Cardiac ventricle fibroblast (primary cell): ENCODE measurements at places on chromosomes 7 and 10. TPM values are rescaled to one million over a fixed set of nuclear protein-coding genes. Genes with fewer than 3 reads are reported as not detected.

Gene TMEM176A
- 0.31 and 0.54 TPM in 2 replicates for total RNA-seq

Gene MYL10
- not detected in 2 replicates for total RNA-seq

Gene OR2A1
- total RNA-seq, result 0.05 TPM in 1 of 2 replicates, not detected in the other

Gene KLLN
- 1.3 and 1.8 TPM in 2 replicates for total RNA-seq

Gene CTAGE8
- total RNA-seq, result 0.10 TPM in 1 of 2 replicates, not detected in the other

Gene CREB5
- total RNA-seq, result 0.81 and 1.7 TPM in 2 replicates

Gene CYP2E1
- total RNA-seq, result 0.64 and 2.2 TPM in 2 replicates

Gene TRIM50
- total RNA-seq, result not detected in 2 replicates

Gene DENND2A
- total RNA-seq, result 3.2 and 3.7 TPM in 2 replicates

Gene ADIRF
- 13.2 and 14.4 TPM in 2 replicates for total RNA-seq

Gene CTNNA3
- total RNA-seq, result not detected in 2 replicates

Gene CXCL12
- 399 and 440 TPM in 2 replicates for total RNA-seq

Gene ABCB4
- not detected in 2 replicates for total RNA-seq
